Muscle of back (tissue), 13 donors: ENCODE measurements at places on chromosomes 11 and 22. TPM values are rescaled to one million over a fixed set of nuclear protein-coding genes. Genes with fewer than 3 reads are reported as not detected.

The MRGPRX4 gene
- polyA plus RNA-seq = not detected

The SPDYC gene
- not detected for polyA plus RNA-seq

The TSSK2 gene
- 0.62 TPM for polyA plus RNA-seq

The RFPL2 gene
- polyA plus RNA-seq = not detected

The PRDM11 gene
- 17.4 TPM for polyA plus RNA-seq

The PDE2A gene
- 14.4 TPM for polyA plus RNA-seq

The GTSE1 gene
- 15.4 TPM for polyA plus RNA-seq

The APOC3 gene
- not detected for polyA plus RNA-seq

The LRRC55 gene
- polyA plus RNA-seq = 1.8 TPM

The PNPLA2 gene
- 31.5 TPM for polyA plus RNA-seq

DNA sequence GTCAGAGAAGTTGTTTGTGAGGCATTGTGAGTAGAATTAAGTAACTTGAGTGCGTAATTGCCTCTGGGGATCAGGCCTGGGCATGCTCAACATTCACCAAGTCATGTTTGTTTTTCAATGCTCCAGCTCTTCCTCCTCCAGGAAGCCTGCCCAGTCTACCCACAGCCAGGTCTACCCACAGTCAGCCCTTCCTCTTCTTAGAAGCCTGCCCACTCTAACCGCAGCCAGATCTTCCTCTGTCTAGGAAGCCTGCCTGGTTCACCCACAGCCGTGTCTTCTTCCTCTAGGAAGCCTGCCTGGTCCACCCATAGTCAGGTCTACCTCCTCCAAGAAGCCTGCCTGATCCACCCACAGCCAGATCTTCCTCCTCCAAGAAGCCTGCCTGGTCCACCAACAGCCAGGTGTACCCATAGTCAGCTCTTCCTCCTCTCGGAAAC, 25.0 kb downstream of the LRP5 start:
- no peak for DNase-seq

DNA sequence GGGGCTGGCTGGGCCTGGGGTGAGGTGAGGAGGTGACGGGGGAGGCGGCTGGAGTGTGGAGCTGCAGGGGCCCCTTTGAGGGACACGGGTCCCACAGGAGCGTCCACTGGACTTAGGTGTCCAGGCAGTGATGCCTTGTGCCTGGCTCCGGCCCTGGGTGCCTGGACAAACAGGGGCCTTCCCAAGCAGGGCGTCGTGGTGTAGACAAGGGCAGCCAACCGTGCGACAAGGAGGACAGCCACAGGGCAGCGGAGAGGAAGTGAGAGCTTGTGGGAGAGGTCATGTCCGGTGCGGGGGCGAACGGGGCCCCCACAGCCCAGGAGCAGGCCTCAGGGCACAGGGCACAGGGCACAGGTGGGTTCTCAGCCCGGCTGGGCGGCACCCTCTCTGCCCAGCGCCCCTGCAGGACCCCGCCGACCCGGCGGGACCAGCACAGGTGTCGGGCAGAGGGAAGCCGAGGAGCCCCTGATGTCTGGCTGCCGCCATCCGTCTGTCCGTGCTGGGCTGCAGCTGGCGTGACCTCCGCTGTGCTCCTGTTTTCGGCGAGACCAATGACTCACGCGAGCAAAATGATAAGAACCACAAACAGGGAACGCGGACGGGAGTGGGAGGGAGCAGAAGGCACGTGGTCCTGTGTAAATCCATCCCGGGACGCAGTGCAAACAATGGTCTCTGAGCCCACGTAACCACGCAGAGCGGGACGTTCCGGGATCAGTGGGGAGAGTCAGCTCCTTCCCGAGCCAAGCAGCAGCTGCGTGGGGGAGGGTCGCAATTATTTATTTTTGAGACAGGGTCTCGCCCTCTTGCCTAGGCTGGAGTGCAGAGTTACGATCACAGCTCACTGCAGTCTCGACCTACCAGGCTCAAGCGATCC, 49.1 kb upstream of the A4GALT start:
- DNase-seq = no peak

GRCh38 chr11:68051191-68052136, 12.6 kb downstream of the TCIRG1 start:
- no peak for DNase-seq

GRCh38 chr11:17845431-17845881, 110.9 kb downstream of the KCNC1 start:
- DNase-seq = peak; percentile 52

GRCh38 chr11:82315093-82315492, 418.6 kb downstream of the FAM181B start:
- no peak for DNase-seq

DNA sequence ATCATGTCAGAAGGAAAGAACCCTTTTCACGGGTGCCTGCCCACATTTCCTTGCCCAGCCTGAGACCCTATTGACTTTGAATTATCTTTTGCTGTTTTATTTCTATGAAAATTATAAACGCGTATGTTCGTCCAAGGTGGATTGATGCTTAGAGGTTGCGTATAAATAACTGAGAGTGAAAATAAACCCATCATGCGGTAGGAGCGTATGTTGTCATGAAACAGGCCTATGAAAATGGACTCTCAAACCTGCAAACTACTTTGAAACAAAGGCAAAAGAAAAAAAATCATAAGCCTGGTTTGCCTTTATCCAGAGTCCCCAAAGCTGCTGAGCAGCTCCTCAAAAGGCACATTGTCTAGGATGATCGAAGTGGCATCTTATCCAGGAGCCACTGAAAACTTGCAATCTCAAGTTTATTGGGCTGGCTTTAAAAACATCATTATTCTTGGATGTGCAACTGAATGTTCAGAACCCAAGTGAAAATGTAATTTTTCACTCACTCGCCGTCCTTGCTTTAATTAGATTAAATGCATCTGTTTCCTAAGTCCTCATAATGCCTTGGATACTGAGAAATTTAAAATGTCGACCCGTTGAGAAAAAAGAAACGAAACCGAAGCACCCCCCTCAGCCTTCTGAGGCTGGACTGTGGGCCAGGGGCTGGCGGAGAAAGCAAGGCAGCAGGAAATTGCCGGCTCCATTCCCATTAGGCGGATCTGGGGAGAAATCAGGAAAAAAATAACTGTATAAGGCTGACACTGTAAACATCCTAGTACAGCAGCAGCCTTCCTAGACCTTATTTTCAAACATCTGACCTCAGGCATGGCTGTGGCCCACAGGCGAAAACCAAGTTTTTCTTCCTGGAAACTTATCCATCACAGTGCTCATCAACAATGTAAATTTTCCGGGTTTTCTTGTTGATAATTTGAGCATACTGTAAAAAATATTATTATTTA, 82.9 kb upstream of the PPARA start:
- DNase-seq = peak; percentile 42

GRCh38 chr22:23695571-23696325, 4.9 kb downstream of the RGL4 start:
- DNase-seq = no peak

GRCh38 chr11:13928566-13929251, 33.8 kb upstream of the SPON1 start:
- no peak for DNase-seq

DNA sequence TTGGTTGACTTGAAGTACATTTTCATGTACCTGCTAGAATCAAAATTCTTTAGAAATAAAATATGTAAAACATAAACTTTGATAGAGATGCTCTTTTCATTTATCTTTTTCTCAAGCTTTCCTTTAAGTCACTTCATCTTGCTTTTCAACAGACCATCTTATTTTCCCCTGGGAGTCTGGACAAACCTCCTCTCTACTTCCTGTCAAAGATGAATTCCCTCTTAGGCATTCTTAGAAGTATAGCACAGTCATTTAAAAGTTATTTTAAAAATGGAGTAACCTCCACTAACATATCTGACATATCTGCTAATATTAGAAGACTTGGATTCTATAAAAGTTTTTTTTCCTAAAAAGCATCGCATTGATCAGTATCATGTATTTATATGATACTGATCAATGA, 84.8 kb upstream of the PAX6 start:
- DNase-seq = no peak

DNA sequence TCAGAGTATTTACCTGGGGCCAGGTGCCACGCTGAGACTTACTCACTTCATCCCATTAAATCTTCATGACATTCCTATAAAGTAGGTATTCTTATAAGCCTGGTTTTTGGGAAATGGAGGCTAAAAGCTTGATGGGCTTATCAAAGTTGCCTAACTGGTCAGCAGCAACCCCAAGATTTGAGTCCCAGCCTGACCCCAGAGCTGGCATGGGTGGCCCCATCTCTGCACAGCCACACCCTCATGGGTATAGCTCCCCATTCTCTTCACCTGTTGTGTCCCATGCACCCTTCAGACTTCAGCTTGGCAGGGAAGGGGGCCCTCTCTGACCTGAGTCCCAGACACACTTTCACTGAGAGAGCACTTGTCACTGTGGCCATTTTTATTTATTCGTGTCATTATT, 37.4 kb upstream of the TP53I11 start:
- DNase-seq = no peak

- DNase-seq = no peak
Observed at GRCh38 chr22:28429711-28430110, 249.9 kb downstream of the TTC28 start.

GRCh38 chr22:20228055-20228938, 39.8 kb downstream of the RTN4R start:
- no peak for DNase-seq

GRCh38 chr11:121257976-121258375, 34.6 kb upstream of the SC5D start:
- DNase-seq = no peak

GRCh38 chr22:44850946-44851345, 98.6 kb downstream of the ARHGAP8 start:
- DNase-seq = no peak

DNA sequence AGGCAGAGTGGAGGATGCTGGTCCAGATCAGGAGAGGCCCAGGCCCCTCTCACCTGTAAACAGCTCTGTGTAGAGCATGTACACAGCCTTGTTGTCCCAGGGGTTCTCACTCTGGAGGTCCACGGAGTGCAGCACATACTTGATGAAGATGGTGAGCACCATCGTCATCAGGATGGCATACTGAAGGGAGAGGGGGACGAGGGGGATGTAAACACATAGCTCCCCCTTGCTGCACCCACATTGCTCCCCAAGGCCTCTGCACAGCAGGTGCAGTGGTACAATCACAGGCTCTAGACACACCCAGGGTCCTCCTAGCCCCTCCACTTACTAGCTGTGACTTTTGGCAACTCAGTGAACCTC, 2.9 kb downstream of the SYVN1 start:
- DNase-seq = no peak

DNA sequence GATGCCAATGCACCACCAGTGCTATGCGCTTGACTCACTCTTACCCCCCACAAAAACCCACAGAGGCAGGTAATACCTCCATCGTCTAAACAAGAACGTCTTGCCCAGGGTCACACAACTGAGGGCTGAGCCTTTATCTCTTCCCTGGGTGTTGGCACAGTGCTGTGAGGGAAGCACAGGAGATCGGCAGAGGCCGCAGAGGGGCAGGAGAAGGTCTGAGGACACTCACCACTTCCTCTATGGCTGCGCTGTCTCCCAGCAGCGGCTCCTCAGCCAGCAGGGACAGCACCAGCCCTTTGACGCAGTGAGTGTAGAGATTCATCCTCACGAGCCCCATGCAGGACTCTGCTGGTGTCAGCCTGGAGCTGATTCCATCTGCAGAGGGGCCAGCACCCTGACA, 19.9 kb downstream of the HPS4 start:
- DNase-seq = no peak

- no peak for DNase-seq
Observed at GRCh38 chr11:68978931-68979594, 1.7 kb downstream of the MRGPRD start.

DNA sequence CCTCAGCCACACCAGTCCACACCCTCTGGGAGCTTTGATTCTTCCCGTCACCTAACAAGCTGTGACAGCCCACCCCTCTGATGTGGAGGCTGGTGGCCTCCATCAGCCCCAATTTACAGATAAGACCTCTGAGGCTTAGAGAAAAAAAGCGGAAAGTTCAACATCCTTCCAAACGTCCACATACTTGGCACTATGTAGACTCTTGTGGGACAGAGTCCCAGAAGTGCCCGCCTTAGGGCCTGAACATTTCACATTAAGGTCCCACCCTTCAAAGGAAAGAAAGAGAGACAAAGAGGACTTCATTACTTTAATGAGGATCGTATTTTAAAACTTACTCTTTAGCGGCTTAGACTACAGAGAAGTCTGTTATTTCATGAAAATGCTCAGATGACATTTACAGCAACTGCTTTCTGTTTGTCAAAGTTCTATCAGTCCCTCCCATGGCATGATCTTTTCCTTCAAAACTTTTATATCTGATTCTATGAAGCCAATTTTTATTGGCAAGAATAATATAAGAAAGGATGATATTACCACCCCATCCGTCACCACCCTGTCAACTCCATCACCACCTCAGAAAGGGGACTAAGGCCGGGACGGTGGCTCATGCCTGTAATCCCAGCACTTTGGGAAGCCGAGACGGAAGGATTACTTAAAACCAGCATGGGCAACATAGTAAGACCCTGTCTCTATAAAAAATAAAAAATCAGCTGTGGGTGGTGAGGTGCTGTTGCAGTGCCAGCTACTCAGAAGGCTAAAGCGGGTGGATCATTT, 15.7 kb upstream of the SCGB1A1 start:
- DNase-seq = peak; percentile 42

- no peak for DNase-seq
Observed at GRCh38 chr11:34502949-34503348, 10.6 kb downstream of the ELF5 start.

DNA sequence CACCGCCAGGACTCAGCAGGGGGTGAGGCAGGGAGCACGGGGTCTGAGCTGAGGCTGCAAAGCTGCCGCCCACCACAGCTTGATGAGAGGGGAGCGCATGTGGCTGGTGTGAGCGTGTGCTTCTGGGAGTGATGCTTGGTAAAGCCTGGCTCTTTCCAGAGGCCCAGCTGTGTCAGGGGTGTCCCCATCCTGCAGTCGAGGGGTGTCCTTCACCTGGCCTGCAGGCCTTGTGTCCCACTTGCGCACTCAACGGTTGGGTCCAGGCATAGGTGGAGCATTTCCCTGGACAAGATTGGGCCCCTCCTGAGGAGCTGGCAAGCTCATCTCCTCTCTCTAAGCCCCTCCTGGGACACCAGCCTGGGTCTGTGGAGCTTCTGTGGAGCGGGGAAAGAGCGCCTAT, 273.9 kb downstream of the TBC1D22A start:
- DNase-seq = no peak

- DNase-seq = no peak
Observed at GRCh38 chr22:24037851-24038765, 27.0 kb downstream of the CABIN1 start.

DNA sequence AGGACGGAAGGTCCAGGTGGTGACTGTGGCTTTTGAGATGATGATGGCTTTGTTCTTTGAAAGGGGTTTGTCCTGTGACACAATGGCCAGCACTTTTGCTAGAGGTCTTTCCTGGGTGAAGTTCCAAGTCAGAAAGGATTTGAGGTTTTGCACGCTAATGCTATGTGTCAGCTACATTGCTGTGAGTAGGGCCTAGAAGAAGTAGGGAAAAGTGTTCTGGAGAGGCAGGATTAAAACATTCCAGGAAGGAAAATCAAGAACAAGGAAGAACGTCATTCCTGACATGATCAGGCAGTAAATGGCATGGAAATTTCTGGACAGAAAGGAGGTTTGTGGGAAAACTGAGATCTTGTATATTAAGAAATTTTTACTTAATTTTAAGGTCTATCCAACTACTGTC, 290.7 kb downstream of the NTM start:
- DNase-seq = peak; percentile 60

- DNase-seq = no peak
Observed at GRCh38 chr11:12175694-12176241, 65.4 kb downstream of the MICAL2 start.
